Fibroblast of skin of abdomen (primary cell): ENCODE measurements at places on chromosomes 1 and 21.

- no peak for DNase-seq
Observed at GRCh38 chr1:25673962-25674806, 57.6 kb downstream of the MAN1C1 start.

- DNase-seq: no peak
Observed at GRCh38 chr1:183871142-183871541, 66.2 kb downstream of the RGL1 start.

- DNase-seq: peak; percentile 55
Observed at GRCh38 chr1:230858918-230859729, 9.2 kb downstream of the C1orf198 start.

DNA sequence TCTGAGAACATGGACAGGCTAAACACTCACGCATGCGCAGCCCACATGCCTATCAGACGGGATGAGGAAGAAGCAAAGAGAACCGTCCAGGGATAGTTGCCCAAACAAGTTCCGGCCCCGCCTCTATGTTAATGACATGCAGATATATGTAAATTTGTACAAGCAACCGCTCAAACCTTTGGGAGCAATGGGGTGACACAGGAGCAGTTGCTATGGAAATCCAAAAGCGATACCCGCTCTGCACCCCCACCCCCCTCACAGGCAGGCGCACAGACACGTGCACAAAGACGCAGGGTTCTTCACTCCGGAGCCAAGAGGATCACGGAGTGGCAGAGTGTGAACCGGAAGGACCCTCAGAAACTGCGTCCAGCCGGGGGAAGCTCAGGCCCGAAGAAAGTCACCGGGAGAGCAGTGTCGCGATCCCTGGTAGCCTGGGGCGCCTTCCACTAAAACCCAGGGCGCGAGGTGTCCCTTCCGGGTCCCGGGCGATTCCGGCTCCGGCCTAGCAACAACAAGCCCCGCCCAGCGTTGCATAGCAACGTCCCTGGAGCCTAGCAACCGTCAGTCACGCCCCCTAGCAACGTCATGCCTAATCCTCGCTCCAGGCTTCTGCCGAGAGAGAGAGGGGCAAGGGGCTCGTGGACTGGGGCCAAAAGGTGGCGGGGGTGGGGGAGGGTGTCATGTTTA lies 24.1 kb upstream of the ADGRB2 start:
- DNase-seq: peak; percentile 86

DNA sequence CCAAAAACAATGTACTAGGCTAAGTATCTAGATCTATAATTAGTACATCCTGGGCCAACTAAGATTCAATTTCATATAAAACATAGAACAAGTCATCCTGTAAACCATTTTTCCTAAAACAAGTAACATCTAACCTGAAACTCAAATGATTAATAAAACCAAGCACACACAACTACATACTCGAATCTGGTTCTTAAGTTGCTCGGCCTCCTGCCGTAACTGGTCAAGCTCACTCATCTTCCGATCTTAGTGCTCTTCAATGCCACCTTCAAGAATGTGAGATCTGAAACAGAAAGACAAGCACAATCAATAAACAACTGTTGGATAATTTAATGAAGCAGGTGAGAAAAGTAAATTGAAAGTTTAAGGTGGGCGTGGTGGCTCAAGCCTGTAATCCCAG lies 46.9 kb upstream of the NADK start:
- no peak for DNase-seq

DNA sequence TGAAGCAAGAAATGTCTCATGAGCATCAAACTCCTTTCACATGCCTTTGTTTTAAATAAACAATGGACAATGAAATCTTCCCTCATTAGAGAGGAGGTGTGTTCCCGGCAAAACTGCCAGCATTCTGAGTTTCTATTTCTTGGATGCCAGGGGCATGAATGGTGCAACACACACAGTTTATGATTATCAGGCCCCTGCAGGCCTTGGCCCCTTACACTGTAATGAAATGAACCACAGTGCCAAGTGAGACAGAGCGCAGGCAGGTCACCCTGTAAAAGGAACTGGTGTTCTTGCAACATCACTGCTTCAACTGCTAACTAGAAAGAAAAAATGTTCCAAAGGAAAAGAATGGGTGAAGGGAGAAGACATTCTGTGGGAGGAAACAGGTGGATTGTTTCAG lies 3.8 kb upstream of the PIGC start:
- DNase-seq: no peak

- peak; percentile 62 for DNase-seq
Observed at GRCh38 chr1:243848858-243849420, 1.1 kb downstream of the AKT3 start.

- no peak for DNase-seq
Observed at GRCh38 chr1:245772325-245772724, 617.5 kb downstream of the KIF26B start.

DNA sequence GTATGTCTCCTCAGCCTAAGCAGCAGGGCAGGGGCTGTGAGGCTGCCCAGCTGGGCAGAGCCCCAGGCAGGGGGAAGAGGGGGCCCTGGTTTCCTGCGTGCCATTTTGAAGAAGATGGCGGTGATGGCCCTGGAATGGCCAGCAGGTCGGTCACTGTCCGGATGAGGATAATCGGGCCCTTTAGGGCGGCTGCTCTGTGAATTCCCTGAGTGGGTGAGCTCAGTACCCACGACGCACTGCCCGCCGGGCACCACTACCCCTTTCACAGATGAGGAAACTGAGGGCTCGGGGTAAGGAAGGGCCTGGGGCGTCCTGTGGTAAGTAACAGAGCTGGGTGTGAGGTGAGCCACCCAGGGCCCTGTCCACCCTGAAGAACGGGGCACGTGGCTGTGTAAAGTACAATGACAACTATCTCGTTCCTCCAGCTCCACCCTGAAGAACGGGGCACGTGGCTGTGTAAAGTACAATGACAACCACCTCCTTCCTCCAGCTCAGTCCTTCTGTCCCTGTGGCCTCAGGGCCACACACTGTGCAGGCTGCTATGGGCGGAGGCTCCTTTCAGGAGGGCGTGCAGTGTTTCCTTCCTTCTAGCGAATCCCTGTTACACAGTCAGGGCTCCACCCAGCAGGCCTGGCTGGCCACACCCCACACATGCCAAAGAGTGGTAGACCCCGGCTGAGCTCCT lies 23.2 kb downstream of the ITGB2 start:
- no peak for DNase-seq

DNA sequence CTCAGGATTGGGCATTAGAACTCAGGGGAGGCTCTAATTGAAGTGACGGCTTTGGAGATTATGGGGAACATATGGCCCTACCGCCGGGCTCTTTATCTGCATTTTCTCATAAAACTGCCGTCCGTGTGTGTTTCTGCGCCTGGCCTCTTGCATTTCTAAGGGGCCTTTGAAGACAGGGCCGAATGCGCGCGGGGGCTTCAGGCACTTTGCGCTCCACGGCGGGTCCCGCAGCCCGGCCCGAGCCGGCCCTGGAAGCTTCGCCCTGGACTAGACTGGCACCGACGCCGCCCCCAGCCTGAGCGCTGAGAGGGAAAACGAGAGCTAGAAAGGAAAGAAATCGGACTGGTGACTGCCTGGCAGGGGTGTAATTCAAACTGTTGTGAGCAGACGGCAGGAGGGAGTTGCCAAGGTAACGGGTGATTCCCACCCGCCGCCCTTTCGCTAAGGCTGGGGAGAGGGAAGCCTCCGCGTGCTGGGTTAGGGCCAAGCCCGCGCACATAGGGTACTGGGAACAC lies 120.7 kb downstream of the LMX1A start:
- no peak for DNase-seq

- DNase-seq: no peak
Observed at GRCh38 chr1:48644190-48644900, 132.3 kb downstream of the BEND5 start.
